ENCODE measurements at places on chromosomes 1 and 21.

GRCh38 chr1:225871359-225872074, 10.7 kb downstream of the TMEM63A start:
- no peak for DNase-seq

- DNase-seq: peak; percentile 79
Measured at GRCh38 chr1:214552174-214552608, 789 bp upstream of the PTPN14 start.

DNA sequence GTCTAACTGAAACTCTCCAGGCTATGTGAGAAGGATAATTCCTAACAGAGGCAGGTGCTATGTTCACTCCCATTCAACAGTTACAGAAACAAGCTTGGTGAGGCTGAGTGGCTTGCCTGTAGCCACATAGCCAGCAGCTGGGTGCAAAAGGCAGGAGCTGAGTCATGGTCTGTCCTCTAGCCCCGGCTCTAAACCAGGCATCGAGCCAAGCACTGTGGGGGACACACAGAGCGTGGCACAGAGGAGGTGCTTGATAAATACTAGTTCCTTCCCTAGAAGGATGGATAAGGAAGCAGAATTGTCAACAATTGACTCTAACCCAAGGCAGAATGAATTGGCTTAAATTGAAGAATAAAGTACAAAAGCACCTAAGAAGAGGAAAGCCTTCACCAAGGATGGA, 10.4 kb upstream of the KCNA2 start:
- DNase-seq: peak; percentile 12

DNA sequence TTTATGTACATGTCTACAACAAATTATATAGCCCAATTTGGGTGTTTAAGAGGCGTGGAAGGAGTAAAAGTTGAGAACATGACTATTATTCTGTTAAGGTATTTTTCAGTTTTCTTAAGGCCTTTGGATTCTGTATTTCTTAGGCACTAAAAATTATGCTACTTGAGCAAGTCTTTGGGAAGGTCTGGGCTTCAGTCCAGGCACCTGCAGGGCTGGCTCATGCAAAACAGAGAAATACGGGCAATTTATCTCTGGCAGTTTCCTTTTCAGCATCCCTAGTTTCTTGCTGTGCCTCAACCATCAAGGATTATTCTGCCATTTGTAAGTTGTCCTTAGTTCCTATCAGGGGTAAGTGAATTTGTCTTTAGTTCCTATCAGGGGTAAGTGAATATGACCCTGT, 358.8 kb upstream of the B3GALT2 start:
- no peak for DNase-seq

DNA sequence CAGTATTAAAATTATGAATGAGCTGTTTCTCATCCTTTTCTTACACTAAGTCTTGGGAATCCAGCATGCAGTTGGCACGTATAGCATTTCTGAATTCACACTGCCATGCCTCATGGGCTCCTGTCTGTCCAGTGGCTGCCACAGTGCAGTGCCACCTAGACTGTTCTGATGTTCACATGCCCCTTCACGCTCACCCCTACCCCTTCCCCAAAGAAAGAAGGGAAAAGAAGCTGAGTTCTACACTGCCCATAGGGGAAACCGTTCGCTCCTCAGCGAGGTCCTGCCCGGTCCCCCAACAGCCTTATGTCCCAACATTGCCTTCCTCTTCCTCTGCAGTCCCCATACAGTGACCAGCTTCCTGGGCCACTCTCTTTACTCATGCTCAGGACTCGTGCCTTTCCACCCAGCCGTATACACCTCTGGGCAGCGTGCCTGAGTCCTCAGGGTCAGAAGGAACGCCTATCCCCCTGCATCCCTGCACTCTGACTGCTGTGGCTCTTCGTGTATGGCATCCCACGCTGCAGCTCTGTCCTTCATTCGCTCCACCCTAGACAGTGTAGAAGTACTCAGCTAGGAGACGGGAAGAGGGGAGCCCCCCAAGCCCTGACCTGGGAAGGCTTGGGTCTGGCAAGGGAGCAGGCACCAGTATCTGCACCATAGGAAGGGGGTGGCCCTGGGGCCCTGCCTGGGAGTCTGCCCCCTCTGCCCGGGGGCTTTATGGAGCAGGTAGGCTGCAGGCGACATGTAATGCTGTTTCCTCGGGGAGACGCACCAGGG, 24.1 kb upstream of the ARF1 start:
- no peak for DNase-seq

DNA sequence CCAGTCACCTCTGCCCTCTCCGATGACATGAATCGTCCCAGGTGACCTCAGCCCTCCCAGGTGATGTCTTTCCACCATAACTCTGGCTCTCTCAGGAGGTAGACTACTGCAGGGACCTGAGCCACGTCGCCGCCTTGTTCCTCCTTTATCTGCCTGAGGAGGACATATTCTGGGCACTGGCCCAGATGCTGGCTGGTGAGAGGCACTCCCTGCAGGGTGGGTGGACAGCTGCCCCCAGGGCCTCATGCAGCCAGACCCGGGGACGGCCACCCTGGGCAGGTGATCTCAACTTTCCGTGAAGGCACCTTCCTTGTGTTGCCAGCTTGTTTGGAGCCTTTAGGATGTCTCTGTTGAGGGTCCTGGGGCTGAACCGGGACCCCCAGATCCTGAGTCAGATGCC, 13.9 kb upstream of the ZBTB17 start:
- no peak for DNase-seq

- peak; percentile 74 for DNase-seq
Measured at GRCh38 chr1:65170511-65171142, 22.6 kb downstream of the AK4 start.

- DNase-seq: no peak
Measured at GRCh38 chr1:30404341-30404740, 319.0 kb downstream of the MATN1 start.

GRCh38 chr1:185281245-185281644, 35.8 kb downstream of the IVNS1ABP start:
- no peak for DNase-seq

DNA sequence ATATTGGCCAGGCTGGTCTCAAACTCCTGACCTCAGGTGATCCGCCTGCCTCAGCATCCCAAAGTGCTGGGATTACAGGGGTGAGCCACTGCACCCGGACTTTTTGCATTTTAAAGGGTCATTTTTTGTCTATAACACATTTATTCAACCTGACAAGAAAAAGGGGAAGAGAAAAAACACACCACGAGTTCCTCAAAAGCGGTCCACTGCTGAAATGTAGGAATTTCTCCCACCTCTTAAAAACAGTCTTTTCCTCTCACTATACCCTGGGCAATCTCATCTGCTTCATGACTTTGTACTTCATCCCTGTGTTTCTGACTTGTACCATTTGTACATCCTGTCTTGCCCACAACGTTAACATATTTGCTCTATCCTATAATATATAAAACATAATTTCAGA, 413.3 kb upstream of the PTBP2 start:
- DNase-seq: no peak

DNA sequence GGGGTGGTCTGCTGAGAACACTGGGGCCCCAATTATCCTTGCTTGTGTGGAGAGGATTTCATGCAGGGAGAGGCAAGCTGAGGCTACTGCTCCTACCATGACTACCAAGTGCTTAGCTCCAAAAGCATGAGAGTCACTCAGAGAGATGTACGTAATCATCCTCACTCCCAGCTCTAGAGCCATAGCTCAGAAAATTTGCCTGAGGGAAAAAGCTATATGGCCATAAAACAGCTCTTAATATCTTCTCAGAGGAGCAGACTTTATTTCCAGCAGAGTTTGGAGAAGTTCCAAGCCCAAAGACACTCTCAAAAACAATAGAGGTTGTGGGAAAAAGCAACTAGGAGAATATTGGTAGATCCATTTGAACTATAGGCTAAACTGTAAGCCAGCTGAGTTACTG, 106.4 kb upstream of the PBX1 start:
- DNase-seq: no peak

- peak; percentile 80 for DNase-seq
Measured at GRCh38 chr1:54153535-54154439, 987 bp upstream of the CDCP2 start.

GRCh38 chr1:197884173-197884572, 18.3 kb upstream of the C1orf53 start:
- DNase-seq: no peak

- DNase-seq: no peak
Measured at GRCh38 chr1:1299686-1300351, 7.9 kb downstream of the ACAP3 start.

DNA sequence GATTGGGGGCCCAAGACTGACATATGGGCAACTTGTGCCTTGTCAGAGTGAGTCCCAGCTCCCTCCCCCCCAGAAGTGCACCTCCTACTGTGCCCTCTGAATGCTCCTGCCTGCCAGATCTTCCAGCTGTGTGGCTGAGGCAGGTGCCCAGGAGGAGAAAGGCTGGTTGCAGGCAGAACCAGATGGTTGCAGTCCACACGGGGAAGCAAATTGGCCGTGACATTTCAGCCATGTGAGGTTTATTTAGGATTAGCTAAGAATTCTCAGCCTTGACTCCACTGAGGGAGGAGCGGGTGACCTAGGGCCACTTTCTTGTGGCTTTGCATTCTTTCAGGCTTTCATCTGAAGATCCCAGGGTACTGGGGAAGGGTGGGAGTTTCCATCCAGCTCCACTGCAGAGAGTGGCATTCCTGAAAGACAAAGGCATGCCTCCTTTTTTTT, 33.8 kb downstream of the PEX14 start:
- DNase-seq: peak; percentile 48

- no peak for DNase-seq
Measured at GRCh38 chr1:78054972-78055371, 9.2 kb downstream of the GIPC2 start.

- no peak for DNase-seq
Measured at GRCh38 chr21:41367301-41367944, 5.6 kb downstream of the MX2 start.

- no peak for DNase-seq
Measured at GRCh38 chr1:145696630-145696960, 10.6 kb downstream of the PDZK1 start.

DNA sequence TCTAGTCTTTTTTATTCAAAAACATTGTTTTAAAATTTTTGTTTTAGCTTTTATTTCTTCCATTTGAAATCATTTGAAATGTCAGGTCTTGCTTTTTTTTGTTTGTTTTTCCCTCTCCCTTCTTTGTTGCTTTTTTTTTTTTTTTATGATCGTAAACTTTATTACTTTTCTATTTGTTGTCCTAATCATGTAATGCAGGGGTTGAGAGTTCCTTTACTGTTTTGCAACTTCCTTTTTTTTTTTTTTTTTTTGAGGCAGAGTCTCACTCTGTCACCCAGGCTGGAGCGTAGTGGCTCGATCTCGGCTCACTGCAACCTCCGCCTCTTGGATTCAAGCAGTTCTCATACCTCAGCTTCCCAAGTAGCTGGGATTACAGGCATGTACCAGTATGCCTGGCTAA, 24.8 kb downstream of the IVNS1ABP start:
- no peak for DNase-seq

Data from fibroblast of upper back skin (primary cell).